ENCODE measurements at places on chromosomes 6 and 20.

DNA sequence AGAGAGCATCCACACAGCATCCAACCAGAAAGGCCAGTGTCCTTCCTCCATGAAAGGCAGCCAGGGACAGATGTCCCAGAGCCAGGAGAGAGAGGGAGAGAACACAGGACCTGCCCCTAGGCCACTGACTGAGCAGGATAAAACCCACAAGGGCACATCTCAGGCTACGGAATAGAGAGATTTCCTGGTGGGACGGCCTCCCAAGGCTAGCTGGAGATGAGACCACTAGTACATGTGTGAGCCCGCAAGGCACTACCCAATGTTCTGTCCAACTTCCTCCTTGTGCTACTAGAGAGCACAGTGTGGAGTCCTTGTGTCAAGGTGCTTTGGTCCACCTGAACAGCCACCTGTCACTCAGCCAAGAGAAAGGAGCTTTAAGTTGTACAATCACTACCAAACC lies 44.2 kb downstream of the PLCG1 start:
- DNase-seq = no peak

GRCh38 chr20:40631119-40631631 lies 57.9 kb downstream of the MAFB start:
- no peak for DNase-seq

DNA sequence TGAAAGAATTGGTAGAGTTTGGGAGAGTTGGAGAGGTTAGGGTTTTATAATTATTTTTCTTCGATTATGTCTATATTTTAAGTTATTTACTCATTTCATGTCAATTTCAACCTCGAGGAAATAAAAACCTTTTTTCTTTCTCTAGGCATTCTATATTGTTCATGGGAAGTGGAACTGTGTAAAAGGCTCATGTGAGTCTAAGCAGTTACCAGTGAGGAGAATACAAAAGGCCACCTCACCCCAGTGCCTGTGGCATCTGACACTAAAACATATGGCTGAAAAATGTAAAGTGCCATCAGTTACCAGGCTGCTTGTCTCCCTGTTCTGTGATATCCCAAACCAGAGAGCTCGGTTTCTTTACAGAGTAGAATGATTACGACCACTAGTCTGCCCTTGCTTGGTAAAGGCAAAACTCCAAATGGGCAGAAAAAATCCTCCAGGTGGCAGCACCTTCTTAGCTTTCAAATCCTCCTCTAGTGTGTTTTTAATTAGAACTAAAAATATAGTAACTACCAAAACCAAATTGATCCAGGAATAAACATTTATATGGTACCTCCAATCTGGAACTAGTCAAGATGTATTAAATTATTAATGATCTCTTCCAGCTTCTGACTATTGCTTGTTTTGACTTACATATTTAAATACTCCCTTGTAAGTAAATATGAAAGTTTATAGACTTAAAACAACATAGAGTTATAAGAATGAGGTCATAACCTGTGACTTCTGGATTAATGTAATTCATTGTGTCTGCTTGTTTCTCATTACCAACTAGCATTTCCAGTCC lies 122.6 kb upstream of the MCHR2 start:
- DNase-seq = peak; percentile 51

GRCh38 chr6:72728706-72729343 lies 107.0 kb downstream of the KCNQ5 start:
- DNase-seq = no peak

GRCh38 chr20:63246490-63247288 lies 7.6 kb downstream of the NKAIN4 start:
- DNase-seq = no peak

- DNase-seq = no peak
Observed at GRCh38 chr20:35339636-35340035, 47.4 kb upstream of the FAM83C start.

DNA sequence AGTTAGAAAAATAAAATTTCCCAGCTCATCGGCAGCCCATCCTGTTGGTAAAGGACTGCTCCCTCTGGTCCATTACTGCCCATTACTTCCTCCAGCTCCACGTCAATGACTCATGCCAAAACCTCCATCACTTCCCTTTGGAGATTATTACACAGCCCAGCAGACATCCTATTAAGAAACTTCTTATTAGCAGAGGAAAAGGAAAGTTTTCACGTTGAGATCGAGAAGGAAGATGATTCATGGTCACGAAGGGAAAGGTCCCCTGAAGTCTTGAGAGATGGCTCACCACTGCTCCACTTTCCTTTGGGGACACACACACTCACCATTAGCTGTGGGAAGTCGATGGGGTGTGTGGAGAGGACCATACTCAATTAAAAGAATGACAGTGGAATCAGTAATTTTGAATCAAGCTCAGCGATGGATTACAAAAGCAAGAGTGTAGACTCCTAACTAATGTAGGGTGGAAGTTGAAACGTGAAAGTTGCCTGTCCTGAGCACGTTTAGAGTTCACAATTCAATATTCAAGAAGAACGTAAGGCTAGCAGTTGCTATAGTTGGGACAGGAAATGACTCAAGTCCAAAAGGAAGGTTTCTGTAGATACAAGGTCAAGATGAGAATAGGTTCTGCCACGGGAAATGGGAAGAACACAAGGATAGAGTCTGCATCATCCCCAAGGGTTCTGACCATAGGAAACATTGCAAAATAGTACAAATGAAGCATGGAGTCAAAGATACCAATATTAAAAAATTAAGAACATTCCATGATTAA lies 21.6 kb downstream of the SASH1 start:
- DNase-seq = no peak

GRCh38 chr20:19096843-19097242 lies 115.6 kb upstream of the SLC24A3 start:
- DNase-seq = no peak

DNA sequence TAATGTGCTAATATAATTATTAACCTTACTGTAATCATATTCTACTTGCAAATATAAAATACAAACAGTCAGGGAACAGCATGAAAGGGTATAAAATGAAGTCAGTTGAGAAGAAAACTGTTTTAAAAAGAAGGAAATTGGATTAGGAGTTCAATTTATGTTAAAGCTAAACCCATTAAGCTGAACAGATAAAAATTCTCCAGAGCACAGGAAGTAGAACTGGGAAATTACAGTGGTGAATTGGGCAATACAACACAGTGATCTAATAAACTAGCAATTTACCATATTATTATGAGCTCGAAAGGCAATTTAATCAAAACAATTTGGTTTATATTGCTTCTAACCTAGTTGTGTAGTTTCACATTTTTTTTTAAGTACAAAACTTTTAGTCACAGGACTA lies 407.4 kb upstream of the RGS17 start:
- DNase-seq = no peak

- no peak for DNase-seq
Observed at GRCh38 chr20:43323592-43323991, 133.9 kb upstream of the PTPRT start.

GRCh38 chr20:4243071-4243470 lies 227.7 kb upstream of the RNF24 start:
- no peak for DNase-seq

DNA sequence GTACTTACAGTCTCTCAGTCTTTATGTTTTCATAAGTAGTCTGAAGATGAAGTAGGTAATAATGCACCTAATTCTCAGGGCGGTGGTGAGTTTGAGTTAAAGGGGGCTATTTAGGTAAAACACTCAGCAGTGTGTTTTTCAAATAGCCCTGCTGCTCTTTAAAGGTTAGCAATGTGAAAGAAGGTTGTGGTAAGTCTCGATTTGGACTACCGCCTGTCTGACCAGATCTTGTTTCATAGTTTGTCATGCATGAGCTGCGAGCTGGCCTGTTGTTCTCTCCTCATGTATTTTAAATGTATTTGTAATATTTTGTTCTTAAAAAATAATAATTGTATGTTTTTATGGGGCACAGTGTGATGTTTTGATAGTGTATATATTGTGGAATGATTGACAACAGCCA lies 340.2 kb downstream of the DHX35 start:
- DNase-seq = no peak

DNA sequence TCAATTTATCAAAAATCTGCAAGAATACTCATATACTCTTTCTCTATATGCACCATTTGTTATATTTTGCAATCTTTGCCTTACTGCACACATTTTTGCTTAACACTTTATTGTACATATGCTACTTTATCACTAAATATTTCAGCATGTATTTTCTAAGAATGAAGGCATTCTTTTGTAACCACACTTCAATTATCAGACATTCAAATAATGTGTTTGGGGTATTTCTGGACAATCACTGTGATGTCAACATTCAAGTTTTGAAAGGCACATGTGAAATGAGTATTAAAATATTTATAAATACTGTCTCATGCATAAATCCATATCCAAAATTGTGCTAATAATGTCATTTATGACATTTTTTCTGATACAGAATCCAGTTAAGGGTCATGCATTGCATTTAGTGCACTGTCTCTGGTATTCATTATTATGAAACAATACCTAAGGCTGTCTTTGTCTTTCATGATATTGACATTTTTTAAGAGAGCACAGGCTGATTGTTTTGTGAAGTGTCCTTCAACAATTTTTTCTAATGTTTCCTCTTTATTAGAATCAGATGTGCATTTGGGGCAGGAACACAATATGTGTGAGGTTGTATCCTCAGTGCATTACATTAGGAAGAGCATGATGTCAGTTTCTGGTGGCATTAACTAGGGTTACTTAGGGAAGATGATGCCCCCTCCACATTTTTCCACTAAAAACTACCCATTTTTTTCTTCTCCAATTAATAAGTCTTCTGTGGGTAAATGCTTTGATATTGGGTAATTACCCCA lies 105.7 kb downstream of the MTFR2 start:
- no peak for DNase-seq

- no peak for DNase-seq
Observed at GRCh38 chr6:52790861-52791260, 12.8 kb downstream of the GSTA1 start.

- no peak for DNase-seq
Observed at GRCh38 chr20:56517211-56517610, 7.3 kb upstream of the FAM209A start.

DNA sequence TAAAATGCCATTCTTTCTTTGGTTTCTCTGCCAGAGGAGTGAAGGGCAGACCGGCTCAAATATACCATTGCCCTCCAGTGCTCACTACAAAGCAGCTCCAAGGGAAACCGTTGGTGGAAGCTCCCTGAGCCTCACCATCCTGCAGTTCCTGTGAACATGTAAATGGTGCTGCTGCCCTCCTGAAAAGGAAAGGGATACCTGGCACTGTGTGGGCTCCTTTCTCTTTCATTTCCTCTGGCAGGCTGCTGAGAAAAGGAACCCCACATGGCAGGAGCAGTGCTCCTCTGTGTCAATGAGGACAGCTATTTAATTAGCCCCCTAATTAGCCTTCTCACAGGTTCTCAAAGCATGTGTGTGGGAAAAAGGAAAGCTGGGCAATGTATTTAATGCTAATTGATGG lies 142.5 kb downstream of the KLHL32 start:
- DNase-seq = no peak

- no peak for DNase-seq
Observed at GRCh38 chr6:154969796-154970195, 25.3 kb upstream of the TIAM2 start.

DNA sequence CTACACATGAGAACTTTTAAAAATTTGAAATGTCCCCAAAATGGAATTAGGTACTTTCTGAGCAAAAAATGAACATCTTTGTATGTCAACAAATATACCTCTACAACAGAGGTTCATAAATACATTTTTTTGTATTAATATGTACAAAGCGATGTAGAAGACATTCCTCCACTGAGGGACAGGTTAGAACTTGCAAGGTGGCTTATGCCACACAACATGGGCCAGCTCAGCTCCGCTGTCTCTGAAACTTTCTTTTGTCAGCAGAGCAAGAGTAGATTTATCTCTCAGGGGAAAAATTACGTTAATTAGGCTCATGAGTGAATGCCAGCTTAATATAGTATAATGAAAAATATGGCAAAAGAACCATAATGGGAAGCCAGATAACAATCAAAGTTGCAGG lies 10.6 kb upstream of the TMEM242 start:
- no peak for DNase-seq

DNA sequence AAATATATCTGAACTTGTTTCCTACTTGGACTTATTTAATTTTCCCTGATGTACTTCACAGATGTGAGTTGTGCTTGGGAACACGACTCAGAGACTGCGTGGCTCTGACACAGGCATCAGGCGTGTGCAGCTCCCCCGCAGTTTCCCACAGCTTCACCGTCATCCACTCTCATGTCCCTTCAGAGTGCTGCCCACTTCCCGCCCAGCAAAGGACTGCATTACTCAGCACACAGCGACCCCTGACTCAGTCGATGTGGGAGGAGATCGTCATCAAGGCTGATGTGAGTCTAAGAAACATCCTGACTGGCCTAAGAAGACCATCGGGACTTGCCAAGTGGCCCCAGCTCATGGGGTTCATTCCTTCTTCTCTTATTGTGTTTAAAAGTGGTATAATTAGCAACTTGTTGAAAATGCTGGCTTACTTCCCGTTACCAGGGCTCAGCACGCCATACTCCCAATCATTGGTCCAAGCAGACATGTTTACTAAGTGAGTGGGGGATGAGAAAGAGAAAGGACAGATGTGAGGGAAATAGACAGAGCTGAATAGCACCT lies 539.4 kb upstream of the JARID2 start:
- no peak for DNase-seq

DNA sequence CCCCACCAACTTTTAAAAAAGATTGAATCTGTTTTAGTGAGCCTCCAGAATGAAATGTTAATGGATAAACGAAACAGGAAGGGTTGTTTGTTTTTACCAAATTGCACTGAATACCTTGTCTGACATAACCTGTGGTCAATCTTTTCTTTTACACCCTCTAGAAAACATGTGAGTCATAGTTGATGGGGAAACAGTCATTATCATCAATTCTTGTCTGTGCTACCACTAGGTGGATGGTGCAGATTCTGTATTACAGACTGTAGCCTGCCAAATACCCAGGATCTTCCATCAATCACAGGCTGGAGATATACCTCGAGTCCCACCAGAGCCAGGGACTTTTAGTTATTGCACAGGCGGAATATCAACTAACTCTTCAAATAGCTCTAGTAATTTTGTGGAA lies 29.5 kb upstream of the PKIB start:
- DNase-seq = no peak

DNA sequence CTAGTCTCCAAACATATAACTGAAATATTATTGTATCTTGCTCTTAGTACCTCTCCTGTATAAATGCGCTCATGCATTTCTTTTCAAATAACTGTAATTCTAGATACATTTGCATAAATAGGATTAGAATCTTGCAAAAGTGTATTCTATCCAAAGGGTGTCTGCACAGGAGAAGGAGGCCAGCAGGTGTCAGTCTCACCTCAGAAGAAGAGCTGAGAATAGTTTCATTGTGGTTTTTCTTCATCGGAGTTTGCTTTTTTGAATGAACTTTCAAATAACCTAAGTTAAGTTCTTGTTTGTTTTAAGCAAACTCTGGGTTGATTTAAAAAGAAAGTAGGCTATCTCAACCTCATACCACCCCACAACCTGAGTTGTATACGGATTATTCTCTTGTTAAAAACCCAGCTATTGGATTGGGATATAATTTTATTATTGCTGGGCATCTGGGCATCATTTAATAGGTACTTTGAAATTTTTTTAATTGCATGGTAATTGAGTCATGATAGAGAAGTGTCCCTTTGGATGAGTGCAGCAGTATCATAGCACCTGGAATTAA lies 125.0 kb upstream of the MLIP start:
- DNase-seq = peak; percentile 41

DNA sequence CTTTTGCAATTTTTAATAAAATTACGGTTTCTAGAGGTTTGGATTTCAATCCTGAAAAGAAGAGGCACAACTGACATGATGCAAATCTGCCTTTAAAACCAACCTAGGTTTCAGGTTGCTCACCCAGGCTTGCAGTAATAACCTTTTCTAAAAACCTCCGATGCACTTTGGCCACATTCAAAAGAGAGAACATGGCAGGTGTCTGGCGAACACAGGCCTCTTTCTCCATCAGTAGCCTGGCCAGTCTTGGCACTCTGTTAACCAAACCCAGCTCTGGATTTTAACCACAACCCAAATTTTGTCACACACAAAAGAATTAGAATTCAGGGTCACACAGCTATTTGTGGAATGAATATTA lies 55.8 kb upstream of the MAFB start:
- no peak for DNase-seq

Data from LoVo (cell line).